GOT3 (cell line): ENCODE measurements at places on chromosomes 1 and 21.

DNA sequence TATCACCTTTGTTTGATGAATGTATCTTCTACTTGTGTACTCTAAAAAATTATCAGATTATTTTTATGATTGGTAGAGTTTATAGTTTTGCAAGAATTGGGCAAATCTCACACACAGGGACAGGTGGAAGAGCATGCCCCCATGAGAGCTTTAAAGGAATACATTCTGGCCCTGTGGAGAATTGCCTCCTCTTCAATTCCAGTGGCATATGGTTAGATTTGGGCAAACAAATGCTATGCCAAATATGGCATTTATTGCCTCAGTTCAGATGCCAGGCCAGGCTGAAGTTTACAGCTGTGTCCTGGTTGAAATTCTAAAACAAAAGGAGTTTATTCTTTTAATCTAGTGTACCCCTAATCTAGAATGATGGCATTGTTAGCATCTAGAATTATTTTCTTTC is 162.4 kb upstream of the CACYBP start:
- no peak for DNase-seq

GRCh38 chr1:30508611-30509010 is 214.8 kb downstream of the MATN1 start:
- DNase-seq: no peak

DNA sequence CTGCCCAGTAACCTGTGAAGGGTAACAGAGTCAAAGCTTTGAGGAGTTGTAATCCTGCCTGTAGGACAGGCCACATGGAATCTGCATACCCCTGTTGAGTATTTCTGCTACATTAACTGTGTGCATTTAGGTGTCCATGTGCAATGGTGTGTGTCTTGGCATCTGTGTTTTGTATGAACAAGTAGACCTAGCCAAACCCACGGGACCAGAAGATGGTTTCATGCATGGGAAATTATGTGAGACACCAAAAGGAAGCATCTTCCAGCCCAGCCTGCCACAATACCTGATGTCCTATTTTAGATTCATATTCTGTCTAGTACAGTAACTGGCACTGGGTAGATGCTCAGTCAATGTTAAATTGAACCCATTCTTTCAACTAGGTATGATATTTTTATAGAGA is 70.8 kb upstream of the KCND3 start:
- no peak for DNase-seq

DNA sequence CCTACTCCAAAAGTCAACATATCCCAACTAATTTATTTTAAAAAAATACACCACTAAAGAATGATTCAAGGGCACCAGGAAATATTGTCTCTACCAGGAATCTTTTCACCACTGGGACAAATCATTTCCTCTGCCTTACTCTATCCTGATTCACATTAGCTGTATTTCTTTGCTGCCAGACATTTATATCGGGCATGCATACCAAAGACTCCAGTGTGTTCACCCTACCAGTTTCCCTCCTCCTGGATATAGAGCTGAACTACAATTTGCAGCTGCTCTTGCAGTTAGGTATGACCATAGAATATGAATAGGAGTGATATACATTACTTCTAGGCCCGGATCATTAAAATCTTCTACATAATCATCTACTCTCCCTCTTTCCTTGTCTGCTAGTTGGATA is 7.6 kb downstream of the KCNJ6 start:
- no peak for DNase-seq

DNA sequence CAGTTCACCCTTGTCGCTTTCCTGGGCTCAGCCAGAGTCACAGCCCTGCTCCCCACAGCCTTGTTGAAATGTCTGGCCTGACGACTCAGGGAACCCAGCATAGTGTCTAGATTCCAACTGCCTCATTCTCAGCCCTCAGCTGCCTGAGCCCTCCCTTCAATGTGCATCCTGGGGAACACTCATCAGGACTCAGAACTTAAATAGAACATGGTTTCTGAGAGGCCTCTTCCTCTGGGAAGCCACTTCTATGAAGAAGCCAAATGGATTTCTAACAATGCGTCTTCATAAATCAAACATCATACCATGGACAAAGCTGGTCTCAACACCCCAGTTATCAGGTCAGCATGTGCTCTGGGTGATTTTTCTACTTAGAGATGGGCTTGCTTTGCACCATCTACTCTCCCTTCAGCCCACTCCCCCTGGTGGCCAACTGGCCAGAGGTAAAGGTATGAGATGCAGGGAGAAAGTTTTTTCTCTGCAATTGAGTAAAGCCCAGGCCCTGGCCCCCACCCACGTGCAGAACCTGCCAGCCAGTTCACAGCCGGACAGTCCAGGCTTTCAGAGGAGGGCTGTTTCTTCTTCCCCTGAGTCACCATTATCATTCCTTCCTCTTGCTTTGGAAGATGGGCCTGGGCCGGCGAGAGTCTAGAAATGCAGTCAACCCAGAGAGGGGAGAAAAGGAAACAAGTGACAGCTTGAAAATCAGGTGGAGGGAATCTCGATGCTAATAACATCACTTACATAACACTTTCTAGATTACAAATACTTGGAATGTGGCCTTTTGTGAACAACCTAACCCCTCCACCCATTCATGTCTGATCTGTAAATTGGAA is 32.1 kb downstream of the CD244 start:
- DNase-seq: no peak

- no peak for DNase-seq
Measured at GRCh38 chr1:155971910-155972809, 6.2 kb downstream of the ARHGEF2 start.

DNA sequence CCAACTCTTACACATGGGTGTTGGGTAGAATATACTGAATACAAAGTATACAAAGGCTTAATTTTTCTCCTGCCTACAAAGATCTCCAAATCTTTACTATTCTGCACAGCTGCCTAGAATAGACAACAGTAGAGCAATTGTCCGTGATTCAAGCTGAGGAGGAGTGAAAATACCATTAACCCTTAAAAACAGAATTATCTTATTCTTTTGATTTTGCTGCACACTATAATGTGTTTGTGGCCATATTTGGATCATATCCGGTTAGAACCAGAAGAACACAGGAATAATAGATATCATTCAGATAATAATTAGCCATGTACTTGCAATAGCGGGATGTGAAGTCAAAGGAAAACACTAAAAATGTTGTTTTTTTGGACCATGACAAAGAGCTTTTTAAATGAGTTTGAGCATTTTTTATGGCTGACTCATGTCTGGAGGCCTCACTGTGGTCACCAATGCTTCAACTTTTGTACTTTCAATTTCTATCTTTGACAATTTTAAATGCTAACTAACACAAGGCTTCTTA is 197.6 kb upstream of the FOXD3 start:
- no peak for DNase-seq

- no peak for DNase-seq
Measured at GRCh38 chr1:197973206-197973605, 56.0 kb downstream of the LHX9 start.

GRCh38 chr1:116496380-116496779 is 74.4 kb downstream of the CD58 start:
- DNase-seq: no peak

DNA sequence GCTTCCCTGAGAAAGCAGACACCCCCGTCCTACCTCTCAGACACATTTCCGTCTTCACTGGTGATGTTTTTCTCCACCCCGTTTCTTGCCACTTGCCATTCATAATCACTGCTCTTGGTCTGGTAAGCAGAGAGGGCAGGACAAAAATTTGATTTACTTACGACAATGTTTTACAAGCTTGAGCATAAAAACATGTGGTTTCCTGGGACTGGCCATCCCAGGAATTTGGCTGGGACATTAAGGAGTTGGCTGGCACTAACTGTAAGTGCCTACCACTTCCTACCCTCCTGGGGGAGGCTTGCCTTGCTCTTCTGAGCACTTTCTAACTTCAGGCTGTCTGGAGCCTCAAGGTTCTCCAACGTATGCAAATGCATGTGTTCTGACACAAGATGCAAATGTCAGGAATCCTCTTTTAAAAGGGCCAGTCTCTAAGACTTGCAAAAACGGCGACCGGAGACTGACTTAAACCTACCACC is 24.2 kb downstream of the ZBTB18 start:
- no peak for DNase-seq

- DNase-seq: no peak
Measured at GRCh38 chr1:10078494-10078893, 45.7 kb downstream of the UBE4B start.

GRCh38 chr21:45302082-45303061 is 14.7 kb upstream of the POFUT2 start:
- no peak for DNase-seq

DNA sequence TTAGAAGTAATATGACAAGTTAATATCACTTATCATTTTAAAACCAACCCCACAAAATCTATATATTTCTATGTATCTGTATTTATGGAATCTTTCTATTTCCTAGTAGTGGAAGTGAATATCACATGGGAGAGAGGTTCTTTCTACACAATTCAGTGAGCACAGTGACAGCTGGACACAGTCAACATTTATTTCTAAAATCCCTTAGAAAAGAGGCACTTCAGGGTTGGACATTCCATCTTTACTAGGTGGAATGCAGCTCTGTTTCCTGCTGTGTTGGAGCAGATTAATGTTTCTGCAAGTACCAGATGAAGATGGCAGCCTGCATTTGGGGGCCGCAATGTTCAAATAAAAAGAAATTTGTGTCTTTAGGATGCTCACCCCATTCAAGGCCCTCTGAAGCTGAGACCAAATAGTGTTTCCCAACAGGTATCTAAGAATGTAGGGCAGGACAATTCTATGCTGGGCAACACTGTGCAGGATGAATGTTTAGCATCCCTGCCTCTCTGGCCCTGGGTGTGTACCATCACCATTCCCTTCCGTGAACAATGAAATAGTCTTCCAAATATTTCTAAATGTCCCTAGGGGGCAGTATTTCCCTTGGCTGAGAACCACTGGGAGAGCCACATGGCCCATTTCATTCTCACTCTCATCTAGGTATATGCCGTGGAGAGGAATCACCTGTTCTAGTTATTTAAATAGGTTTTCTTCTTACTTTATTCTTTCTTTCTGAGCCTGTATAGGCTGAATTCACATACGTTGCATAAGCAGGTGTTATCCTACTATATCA is 394.8 kb downstream of the PRDM2 start:
- DNase-seq: no peak

DNA sequence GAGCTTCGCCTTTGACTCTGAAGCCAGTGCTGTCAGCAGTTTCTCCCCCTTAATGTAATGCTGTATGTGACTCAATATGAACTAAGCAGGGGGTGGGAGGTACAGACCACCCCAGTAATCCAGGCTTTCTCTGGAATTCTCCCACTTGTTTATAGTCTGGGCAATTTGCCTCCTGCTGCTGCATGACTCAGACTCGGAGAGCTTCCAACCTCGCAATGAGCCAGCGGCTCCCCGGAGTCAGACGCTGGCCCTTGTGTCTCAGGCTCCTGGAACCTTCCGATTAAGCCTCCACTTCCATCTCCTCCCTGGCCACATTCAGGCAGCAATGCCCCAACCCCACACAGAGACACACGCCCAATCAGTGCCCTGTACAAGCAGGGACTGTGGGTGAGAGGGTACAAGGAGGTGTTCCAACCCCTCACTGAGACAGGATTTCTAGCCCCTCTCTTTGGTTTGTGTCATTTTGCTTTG is 471.7 kb upstream of the VAMP3 start:
- peak; percentile 43 for DNase-seq

GRCh38 chr1:101394041-101394440 is 157.2 kb downstream of the S1PR1 start:
- DNase-seq: no peak

DNA sequence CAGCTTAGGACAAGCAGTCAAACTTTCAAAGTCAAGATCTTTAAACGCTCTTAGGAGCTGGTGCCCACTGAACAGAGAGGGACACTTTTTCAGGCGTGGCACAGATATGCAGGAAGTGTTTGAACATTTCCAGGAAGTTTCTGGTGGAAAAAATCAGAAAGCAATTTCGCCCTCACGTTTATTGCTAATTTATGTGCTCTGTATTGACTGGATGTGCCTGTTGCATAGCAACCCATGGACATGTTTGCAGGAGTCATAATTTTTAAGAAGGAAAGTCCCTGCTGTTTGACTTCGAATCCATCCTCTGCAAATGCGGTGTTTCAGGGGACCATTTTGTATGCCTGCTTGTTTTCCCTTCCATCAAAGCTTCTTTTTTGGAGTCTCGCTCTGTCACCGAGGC is 239.9 kb upstream of the IRF2BP2 start:
- no peak for DNase-seq

DNA sequence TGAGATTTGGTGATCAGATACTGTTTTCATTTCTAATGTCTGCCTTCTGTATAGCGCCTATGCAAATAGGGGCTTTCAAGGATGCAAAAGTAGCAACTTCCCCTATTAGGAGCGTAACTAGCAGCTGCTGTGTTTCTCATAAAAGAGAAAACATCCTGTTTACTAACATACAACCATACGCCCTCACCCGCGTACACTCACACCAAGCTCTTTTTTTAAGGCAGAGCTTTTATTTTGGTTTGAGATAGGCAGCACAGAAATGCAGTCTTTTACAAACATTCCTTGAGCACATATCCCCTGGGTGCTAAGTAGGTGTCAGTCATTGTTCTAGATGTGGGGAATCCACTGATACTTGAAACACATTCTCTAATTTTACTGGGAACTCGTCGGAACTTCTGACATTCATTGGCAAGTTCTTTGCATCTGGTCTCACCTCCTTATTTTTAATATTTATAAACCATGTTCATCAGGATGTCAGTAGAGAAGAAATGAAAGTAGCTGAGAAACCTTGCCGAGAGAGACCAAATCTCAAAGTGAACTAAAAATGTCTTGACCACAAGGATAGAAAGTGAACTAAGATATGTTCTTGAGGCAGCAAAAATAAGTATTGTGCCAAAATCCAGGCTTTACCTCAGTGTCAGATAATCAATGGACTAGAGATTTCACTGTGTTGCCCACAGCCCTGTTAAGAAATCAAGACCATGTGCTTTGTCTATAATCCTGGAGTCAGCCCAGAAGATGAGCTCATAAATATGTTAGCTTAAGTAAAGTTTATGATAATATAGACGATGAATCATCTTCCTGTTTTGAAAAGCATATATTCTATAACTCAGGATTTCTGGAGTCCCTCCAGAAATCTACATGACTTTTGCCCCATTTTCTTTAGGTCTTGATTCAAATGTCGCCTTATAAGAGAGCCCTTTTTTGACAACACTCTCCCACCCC is 350.9 kb downstream of the ST6GALNAC3 start:
- no peak for DNase-seq

DNA sequence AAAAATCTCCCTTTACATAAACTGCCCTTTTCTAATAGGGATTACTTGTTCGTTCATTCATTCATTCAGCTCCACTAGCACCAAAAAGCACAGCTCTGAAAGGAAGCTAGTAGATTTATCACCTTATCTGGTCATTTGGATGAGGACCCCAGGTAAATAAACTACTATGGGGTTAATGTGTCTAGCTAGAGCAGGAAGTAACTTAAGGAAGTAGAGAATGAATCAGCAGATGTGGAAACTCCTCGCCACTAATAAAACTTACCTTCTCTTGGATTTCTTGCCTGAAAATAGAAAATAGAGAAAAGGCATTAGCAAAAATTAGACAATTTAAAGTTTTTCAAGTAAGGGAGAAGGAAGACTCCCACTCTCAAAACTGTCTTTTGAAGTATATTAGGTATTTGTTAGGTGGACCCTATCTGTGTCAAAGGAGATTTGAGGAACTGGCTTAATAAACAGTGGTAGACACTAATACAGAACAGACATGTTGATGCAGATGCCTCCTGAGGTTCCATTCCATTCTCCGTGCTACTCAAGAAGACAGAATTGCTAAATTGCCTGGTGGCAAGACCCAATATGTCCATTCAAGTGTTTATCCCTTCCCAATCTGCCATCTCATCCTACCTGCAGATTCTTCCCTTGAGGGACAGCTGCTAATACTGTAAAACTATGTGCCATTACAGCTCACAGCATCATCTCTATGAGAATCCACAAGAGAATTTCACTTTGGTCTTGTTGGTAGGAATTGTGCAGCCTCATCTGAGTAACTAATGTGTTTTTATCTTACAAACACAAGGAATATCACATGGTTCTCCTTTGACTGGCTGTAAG is 14.9 kb downstream of the SELL start:
- DNase-seq: no peak
